ENCODE measurements at places on chromosomes 5 and 9.

GRCh38 chr5:172117977-172118701 is 69.9 kb downstream of the STK10 start:
- DNase-seq: no peak

DNA sequence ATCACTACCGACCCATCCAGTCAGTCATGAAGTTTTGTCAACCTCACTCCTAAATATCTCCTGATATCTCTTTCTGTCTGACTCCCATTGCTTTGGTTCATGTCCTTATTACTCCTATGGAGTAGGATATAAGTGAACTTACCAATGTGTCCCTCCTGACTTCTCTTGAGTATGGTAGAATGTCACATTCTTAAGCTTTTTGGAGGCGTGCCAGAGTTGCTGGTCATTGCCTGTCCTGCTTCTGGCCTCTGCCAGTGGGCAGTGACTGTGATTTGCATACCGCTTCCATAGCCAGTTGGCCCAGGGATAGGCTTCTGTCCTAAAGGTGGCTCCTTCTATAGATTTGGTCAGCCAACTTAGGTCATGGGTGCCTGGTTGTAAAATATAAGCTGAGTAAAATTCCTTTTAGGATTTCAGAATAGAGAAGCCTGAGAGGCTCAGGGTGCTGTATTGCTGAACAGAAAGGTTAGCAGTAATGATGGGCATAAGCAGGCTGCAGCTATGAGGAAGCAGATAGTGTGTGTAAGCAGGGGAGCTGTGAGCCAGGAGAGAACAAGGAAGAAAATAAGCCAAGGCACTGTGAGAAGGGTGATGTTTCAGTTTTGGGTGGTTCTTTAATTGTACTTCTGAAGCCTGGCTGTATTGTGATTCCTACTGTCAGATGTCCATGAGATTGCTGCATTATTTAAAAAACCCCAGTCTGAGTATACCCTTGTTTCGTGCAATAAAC is 16.1 kb upstream of the MARCHF3 start:
- no peak for DNase-seq

DNA sequence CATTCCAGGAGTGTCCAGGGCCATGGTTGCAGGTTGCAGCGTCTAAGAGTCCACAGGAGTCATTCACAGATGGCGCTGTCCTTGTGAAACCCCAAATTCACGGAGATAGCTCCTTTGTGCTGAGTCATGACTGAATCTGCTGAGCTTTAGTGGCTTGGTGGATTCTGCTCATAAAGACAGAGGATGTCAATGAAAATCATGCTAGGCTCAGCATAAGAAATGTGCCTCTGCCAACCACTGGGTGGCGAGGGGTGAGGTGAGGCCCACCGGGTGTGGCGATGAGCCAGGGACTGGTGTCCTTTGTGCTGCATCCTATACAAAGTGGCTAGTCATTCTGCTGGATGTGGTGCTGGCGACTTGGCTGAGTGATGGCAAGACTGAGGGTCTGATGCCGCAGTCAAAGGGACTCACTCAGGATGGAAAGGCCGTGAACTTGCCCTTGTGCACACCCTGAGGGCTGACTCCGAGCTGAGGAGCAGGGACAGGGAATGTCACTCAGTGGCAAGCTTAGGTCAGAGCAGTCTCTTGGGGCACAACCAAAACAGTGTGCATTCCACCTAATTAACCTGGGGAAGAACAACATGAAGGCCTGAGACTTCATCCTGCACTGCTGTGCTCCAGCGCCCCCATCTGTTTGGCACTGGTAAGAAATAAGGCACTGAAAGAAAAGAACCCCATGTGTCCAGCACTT is 71.5 kb downstream of the DAP start:
- DNase-seq: peak; percentile 56

DNA sequence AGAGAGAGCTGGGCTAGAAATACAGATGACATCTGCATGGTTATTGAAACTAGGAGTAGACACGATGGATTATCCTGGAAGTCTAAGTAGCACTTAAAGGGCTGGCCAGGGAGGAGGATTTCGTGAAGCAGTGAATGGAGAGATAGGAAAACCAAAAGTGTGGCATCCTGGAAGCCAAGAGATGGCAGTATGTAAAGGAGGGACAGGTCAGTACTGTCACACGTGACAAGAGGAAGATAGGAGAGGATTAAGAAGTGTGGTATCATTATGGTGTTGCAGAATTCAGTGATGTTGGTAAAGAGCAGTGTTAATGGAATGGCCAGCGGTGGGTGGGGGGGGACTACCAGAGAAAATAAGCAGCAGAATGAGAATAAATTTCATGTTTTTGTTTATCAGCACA is 11.7 kb downstream of the RAD23B start:
- DNase-seq: no peak

DNA sequence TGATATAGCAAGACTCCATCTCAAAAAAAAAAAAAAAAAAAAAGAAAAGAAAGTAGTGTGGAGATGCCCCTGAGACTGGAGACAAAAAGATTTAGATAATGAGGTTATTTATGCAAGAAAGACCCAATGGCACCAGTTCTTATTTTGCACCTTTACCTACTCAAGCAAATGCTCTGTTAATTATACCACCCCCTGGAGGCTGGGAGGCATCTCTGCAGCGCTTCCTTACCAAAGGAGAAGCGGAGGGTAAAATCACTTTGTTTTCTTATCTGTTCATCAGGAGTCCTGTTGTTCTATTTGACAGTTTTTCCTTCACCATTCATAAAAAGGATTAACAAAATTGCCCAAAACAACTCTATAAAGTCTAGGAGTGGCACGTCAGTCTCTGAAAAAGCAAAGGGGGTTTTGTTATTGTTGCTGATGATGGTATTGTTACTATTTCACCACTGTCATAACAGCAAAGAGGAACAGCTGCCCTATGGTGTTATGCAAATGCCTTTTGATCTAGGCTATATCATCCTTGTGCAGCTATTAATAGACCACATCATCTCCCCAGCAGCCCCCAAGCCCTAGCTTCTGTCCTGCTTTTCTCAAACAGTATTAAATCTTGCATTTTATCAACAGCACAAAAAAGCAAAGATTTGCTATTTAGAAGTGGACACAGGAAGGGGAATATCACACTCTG is 174.0 kb downstream of the PALM2AKAP2 start:
- DNase-seq: no peak

DNA sequence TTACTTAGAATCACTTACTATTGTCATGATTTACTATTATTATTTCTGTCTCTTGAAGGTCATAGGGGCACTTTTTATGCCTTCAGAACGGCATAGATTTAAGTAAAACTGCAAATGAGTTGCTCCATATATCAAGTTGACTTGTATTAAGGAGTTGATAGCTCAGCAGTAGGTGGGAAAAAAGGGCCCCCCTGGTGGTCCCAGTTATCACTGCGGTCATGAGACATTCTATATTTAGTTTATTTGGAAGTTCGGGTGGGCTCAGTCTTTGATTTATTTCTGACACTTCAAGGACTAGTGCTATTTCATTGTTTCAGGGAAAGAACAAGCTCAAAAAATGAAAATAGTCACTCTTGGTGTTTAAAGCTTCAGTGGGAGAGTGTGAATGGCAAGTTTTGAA is 159.3 kb downstream of the SLC24A2 start:
- peak; percentile 38 for DNase-seq

DNA sequence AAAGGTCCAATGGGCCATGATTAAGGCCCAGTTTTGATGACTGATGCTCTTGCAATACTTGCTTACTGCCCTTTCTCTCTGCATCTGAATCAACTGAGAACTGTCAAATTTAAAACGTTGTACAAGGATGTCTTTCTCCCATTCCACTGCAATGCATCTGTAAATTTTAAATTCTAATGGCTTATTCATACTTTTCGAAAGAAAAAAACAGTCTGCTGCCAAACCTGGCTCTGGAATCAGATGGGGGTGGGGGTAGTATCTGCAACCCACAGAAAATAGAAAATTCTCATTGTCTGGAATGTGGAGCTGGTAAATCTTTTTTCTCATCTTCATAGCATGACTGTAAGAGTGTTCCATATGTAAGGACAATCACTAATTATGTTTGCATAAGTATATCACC is 371.8 kb upstream of the RFX3 start:
- no peak for DNase-seq

- DNase-seq: no peak
Observed at GRCh38 chr9:127336086-127336485, 60.9 kb upstream of the SLC2A8 start.

DNA sequence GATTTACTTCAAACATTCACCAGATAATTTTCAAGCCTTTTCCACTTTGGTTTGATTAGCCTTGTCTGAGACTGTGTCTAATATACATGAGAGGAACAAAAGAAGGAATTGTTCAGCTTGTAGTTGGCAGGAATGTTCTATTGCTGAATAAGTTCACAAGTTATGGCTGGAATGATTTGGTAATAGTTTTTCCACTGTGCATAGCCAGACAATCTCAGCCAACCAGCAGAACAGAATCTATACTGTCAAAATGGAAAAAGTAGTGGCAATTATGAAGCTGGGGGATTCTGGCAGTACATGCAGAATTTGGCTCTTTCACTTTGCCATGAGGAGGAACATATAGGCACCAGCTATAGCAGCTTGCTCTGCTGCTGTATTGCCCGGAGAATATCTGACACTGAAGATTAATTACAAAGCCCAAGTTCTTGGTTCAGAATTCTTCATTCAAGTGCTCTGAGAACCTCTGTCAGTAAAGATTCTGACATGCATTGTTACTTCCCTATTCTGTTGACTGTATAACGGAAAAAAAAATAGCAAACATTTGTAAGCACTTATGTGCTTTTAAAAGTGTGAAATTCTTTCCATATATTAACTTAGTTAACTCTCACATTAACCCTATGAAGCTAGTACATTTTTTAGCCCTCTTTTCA is 150.6 kb downstream of the PRR16 start:
- DNase-seq: no peak

All from endothelial cell (in vitro differentiated cells).